Posterior vena cava (tissue), 2 donors: ENCODE measurements at places on chromosomes 7 and 10. TPM values are rescaled to one million over a fixed set of nuclear protein-coding genes. Genes with fewer than 3 reads are reported as not detected.

GRCh38 chr10:75203724-75204123 is 6.9 kb upstream of the VDAC2 start:
- no peak for DNase-seq

DNA sequence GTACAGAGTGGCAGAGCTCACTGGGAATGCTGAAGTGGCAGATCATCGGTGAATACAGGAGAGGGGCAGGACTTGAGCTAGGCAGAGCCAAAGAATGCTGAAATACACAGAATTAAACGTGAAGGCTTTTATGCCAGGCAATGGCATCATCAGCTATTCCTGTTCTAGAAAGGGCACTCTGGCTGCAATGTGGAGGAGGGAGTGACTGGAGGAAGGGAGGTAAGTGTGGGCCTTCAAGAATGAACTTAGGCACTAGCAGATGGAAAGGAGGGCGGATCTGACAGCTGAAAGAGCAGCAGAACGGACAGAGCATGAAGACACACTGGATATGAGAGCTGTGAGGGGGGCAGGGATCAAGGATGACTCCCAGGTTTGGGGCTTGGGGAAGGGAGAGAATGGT is 12.0 kb upstream of the TM9SF3 start:
- no peak for DNase-seq

- DNase-seq = no peak
These were observed 31.8 kb upstream of the GARS1 start for GRCh38 chr7:30562909-30563308.

DNA sequence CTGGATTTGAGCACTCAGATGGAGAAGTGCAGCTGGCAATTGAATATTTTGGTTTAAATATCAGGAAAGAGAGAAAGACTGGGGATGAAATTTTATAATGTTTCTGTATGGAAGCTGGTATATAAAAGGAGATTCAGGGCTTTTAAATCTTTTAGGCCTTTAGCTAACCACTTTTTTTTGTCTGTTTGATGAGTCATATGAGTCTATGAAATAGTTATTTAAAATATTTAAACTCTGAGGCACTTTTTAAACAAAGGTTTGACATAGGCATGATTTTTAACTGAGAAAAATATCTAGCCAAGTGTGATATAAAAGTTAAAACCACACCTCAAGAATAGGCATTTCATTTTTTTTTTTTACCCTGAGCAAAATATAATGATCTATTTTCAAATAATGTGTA is 944.3 kb downstream of the GATA3 start:
- no peak for DNase-seq

DNA sequence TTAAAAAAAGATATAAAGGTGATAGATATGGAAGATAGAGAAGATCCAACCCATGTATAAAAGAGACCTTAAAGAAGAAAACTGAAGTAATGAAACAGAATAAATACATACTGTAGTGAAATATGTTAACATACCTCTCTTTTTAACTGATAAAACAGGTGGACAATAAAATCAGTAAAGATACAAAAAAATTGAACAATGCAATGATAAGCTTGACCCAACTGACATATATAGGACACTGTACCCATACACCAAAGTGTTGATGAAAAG is 17.4 kb upstream of the PRF1 start:
- DNase-seq = no peak

The PLCE1 gene
- 4.9 TPM for total RNA-seq
